Right forelimb (tissue), 1 donor: ENCODE measurements at places on chromosomes 5 and 9.

GRCh38 chr5:17434982-17435381 lies 63.0 kb upstream of the TAF11L2 start:
- DNase-seq: no peak

DNA sequence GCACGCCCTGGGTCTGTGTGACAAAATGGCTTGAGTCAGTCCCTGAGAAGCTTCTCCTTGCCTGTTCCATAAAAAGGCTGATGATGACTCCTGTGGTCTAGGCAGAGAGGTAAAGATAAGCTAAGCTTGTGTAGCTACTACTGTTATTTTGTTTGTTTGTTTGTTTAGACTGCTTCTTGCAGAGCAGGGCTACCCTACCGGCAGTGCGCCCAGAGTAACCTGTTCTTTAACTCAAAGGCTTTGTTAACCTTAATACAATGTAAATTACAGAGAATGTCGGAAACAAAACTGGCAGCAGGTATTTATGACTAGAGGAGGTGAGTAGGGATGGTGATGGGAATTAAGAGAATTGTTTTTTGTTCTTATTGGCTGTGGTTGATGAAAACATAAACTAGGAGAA lies 87.6 kb downstream of the F2RL2 start:
- no peak for DNase-seq

GRCh38 chr5:10374046-10375022 lies 20.8 kb downstream of the MARCHF6 start:
- no peak for DNase-seq

- no peak for DNase-seq
These were observed 127.4 kb downstream of the COMMD10 start for GRCh38 chr5:116212225-116212624.

GRCh38 chr9:126956917-126957686 lies 42.5 kb downstream of the RALGPS1 start:
- DNase-seq: no peak

DNA sequence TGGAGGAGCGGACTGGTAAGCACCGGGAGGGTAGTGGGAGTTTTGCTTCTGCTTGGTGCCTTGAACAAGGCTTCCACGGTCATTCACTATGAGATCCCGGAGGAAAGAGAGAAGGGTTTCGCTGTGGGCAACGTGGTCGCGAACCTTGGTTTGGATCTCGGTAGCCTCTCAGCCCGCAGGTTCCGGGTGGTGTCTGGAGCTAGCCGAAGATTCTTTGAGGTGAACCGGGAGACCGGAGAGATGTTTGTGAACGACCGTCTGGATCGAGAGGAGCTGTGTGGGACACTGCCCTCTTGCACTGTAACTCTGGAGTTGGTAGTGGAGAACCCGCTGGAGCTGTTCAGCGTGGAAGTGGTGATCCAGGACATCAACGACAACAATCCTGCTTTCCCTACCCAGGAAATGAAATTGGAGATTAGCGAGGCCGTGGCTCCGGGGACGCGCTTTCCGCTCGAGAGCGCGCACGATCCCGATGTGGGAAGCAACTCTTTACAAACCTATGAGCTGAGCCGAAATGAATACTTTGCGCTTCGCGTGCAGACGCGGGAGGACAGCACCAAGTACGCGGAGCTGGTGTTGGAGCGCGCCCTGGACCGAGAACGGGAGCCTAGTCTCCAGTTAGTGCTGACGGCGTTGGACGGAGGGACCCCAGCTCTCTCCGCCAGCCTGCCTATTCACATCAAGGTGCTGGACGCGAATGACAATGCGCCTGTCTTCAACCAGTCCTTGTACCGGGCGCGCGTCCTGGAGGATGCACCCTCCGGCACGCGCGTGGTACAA lies 556 bp downstream of the PCDHGC3 start:
- DNase-seq: peak; percentile 89

DNA sequence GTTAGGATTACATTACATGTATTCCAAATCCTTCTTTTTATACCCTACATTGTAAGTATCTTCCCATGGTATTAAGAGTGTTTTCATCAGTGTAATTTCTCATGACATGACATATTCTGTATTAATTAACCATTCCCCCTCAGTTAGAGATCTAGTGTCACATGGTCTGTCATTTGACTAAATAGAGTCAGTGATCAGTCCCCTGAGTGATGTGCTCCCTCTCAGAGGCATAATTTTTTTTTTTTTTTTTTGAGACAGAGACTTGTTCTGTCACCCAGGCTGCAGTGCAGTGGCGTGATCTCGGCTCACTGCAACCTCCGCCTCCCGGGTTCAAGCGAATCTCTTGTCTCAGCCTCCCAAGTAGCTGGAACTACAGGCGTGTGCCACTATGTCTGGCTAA lies 218.6 kb downstream of the TTLL11 start:
- no peak for DNase-seq

DNA sequence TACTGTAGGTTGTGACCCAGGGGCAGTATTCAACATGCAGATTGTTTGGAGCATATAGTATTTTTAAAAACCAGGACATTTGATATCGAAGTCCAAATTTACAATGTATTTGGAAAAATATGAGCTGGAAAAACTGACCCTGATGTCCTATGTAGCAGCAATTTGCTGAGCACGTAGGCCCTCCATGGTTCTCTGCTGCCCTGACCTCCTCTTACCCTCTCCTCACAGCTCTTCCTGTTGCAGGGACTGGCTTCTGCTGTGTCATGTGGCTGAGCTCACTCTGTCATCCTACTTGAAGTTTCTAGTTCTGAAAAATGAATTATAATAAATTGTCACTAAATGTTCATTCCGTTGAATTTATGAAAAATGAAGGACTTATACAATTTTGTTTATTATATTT lies 4.1 kb upstream of the ASPN start:
- DNase-seq: no peak

GRCh38 chr5:178194026-178194425 lies 6.9 kb upstream of the GMCL2 start:
- DNase-seq: no peak

- no peak for DNase-seq
These were observed 752.1 kb downstream of the DTWD2 start for GRCh38 chr5:118236108-118236849.

DNA sequence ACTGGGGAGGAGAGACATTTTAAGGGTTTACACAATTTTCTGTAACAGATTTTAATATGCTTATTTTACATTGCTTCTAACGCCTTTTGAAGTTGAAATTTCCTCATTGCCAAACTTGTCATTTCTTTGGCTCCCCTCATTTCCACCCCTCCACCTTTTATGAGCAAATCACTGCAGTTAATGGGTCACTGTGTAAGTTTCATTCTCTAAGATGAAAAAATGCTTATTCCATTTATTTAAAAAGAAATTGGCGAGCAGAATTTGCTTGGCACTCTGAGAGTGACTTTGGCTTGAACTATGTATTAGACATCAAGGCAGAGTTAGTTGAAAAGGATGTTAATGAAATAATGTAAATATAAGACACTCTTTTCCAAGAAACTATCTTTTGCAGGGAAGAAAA lies 66.6 kb downstream of the ITGA1 start:
- DNase-seq: no peak

- DNase-seq: no peak
These were observed 130.5 kb upstream of the GPR151 start for GRCh38 chr5:146646441-146646840.

DNA sequence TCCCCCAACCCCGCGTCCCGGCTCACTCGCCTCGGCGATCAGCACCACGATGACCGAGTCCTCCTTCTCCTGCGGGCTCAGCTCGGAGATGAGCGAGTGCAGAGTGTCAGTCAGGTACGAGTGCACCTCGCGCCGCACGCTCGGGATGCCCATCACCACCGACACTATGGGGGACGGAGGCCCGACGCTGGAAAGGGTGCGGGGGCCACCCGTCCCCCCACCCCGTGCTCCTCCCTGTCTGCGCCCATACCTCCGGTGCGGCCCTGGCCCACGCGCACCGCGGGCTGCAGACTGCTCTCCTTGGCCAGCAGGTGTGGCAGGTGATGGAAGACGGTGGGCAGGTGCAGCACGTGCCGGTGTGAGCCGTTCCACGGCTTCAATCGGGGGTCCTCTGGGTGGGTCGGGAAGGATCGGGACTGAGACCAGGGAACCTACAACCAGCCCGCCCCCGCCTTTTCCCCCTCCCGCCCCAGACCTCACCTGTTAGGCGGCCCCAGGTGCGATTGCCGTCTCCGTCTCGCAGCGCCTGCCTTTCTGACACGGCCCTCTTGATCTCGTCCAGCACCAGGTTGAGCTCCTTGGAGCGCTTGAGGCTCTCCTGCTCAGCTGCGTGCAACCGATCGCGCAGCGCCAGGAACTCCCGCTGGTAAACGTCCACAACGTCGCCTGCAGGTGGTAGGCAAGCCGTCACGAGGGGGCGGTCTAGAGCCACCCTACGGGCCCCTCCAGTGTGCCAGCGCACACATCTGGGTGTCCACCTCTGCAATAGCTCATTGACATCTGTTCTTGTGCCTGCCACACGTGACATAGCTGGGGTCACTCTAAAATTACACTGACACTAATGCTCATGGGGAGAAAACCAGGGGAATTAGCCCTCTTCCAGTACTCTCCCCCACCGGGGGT lies 5.1 kb downstream of the MGAT4B start:
- peak; percentile 73 for DNase-seq

DNA sequence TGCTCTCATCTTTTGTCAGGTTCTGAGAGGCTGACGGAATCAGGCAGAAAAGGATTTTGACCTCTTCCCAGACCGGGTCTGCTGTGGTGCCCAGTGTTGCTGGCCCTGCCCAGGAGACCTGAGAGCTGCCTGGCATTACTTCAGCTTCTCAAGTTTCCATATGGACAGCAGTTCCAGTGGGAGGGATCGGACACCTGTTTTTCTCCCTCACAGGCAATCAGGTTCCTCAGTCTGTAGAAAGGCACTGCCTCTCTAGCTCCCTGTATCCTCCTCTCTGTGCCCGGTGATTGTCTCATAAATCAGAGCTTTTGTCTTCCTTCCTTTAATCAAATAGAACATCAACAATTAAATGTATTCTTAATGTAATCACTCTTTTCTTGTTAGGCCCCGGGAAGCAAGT lies 198.7 kb downstream of the SEMA6A start:
- no peak for DNase-seq

DNA sequence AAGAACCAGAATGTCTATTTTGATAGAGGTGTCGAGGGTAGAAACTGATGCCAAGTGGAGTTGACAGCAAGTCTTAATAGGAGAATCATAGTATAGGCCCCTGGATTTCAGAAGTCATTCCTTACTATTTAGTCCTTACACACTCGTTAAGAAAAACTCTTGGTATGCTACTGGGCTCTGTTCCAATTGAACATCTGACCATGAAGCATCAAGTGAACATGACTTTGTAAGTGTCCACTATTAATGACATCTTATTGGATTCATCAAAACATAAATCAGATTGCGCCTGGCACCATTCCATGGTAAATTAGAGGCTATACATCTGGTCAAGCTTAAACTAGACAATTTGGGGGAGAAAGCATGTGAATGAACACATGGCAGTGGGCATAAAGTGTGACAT lies 1056.5 kb upstream of the EDIL3 start:
- no peak for DNase-seq

- no peak for DNase-seq
These were observed 71.5 kb upstream of the ELL2 start for GRCh38 chr5:96033116-96033515.

DNA sequence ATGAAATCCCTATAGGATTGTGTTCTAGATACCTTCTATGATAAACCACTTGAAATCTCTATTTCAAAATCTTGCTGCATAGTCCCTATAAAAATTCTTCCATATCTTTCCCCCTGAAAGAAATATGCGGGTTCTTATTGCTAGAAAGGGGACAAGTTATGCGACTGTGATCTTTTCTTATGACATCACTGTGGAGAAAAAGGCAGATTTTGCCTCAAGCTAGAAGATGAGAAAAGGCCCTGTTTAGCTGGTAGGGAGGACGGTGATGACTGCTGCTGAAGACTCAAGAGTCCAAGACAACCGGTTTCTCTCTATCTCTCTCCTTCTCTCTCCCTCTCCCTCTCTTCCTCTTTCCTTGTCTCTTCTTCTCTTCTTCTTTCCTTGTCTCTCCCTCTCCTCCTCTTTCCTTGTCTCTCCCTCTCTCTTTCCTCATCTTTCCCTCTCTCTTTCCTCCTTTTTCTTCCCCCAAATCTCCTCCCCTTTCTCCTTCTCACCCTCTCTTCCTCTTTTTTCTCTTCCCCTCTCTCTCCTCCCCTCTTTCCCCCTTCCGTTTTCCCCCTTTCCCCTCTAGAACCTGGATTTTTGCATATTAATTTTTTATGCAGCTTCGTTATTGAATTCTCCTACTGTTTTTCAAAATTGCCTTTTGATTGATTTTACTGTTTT lies 5.3 kb downstream of the OR2S2 start:
- DNase-seq: no peak

GRCh38 chr5:52922384-52922783 lies 66.8 kb upstream of the ITGA2 start:
- no peak for DNase-seq

DNA sequence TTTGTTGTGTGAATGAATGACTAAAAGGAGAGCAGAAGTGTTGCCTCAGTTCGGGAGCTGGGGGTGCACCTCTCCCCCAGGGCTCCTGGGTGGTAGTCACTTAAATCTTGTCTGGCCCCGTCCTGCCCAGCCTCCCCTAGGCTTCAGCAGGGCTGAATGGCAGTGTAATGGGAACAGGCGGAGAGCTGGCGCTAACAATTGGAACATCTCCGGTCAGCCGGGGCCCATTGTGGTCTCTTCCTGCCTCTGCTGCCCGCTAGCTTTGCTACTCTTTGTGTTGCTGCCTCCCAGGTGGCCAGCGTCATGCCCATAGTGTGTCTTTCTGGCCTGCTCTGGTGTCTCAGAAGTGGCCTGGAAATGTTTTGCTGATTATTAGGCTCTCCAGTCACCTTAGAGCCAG lies 62.3 kb downstream of the RGS3 start:
- no peak for DNase-seq

DNA sequence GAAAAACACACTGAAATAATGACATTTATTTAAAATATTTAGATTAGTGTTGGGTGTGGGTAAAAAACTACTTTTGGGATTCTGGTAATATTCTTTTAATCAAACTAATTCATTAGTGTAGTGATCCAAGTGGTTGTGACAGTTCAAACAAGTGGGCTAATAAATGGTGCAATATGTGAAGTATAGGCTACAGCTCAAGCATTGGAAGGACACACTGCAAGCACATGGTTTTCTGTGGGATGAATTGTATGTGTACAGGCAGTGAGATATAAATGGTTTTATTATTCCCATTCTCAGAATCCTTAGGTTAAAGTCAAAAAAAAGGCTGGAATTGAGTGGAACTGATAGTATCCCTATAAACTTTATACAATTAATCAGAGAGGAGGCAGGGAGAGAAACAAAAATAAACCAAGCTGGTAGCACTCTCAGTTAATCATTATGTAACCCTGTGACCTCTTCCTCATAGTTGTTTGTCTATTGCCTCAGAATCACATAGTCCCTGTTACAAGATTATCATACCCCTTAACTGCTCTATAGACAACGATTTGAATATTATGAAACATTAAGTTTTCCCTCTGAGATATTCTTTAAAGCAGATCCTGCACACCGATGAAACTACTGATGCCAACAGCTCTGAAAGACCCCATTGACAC lies 1755.4 kb upstream of the ACO1 start:
- DNase-seq: no peak

DNA sequence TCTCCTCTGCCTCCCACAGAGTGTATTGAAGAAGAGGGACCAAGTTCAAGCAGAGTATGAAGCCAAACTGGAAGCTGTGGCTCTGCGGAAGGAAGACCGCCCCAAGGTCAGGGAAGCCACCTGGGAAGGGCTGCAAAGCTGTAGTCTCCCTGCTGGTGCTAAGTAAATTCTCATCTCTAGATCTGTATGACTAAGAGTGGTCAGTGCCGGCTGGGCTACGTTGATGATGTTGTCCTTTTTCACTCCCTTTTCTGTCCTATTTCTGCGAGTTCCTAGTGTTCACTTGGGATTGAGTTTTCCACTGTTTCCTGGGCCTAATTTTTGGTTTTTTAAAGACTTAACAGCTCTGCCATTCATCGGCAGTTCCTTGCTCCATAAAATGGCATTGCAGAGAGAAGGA lies 39.8 kb downstream of the SLC46A2 start:
- DNase-seq: no peak
